Psoas muscle (tissue), 8 donors: ENCODE measurements at places on chromosomes 11 and 22.

DNA sequence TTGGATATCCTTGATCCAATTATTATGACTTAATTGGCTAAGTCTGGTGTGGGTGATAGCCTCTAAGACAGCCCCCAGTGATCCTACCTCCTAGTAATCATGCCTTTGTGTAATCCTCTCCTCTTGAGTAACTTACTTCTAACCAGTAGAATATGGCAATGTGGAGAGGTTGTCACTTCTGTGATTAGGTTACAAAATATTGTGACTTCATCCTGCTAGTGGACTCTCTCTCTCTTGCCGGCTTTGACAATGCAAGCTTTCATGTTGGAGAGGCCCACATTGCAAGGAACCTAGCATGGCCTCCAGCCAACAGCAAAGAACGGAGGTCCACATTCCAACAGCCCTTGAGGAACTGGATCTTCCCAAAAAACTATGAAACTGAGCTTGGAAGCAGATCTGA is 19.5 kb downstream of the YPEL4 start:
- no peak for DNase-seq

GRCh38 chr11:35390737-35391682 is 28.3 kb downstream of the SLC1A2 start:
- no peak for DNase-seq

- DNase-seq = no peak
These were observed 39.6 kb upstream of the GRIK4 start for GRCh38 chr11:120471994-120472393.

- no peak for DNase-seq
These were observed 4.2 kb downstream of the SGSM1 start for GRCh38 chr22:24810043-24810749.

- no peak for DNase-seq
These were observed 54.5 kb upstream of the PRODH start for GRCh38 chr22:18990355-18991137.

DNA sequence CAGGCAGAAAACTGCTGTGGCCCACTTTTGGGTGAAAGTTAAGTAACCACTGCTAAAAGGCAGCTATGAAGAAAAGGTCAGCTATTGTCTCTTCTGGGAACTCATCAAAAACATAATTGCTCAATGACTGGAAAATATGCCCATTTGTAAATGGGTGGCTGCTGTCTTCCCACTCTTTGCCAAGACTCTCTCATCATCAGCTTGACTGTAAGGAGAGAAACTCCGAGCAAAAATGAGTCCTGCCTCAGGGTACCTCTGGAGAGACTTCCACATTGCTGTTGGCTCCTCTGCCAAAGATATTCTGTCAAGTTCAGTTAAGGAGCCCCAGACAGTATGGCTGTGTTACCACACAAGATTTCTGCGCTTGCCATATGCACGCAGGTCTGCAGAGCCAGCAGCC is 138.7 kb downstream of the BBOX1 start:
- DNase-seq = no peak

- no peak for DNase-seq
These were observed 267.2 kb upstream of the MTNR1B start for GRCh38 chr11:92702037-92702804.

- DNase-seq = no peak
These were observed 157.1 kb downstream of the CADM1 start for GRCh38 chr11:115347106-115347505.

- DNase-seq = no peak
These were observed 21.8 kb downstream of the CACNA1I start for GRCh38 chr22:39592081-39593065.

- DNase-seq = no peak
These were observed 34.2 kb downstream of the LRRC10B start for GRCh38 chr11:61542705-61543104.

DNA sequence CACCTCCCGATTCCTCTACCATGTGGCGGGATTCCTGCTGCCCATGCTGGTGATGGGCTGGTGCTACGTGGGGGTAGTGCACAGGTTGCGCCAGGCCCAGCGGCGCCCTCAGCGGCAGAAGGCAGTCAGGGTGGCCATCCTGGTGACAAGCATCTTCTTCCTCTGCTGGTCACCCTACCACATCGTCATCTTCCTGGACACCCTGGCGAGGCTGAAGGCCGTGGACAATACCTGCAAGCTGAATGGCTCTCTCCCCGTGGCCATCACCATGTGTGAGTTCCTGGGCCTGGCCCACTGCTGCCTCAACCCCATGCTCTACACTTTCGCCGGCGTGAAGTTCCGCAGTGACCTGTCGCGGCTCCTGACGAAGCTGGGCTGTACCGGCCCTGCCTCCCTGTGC is 10.5 kb downstream of the CXCR5 start:
- peak; percentile 54 for DNase-seq

GRCh38 chr11:73192272-73192671 is 25.8 kb upstream of the P2RY2 start:
- DNase-seq = peak; percentile 25

DNA sequence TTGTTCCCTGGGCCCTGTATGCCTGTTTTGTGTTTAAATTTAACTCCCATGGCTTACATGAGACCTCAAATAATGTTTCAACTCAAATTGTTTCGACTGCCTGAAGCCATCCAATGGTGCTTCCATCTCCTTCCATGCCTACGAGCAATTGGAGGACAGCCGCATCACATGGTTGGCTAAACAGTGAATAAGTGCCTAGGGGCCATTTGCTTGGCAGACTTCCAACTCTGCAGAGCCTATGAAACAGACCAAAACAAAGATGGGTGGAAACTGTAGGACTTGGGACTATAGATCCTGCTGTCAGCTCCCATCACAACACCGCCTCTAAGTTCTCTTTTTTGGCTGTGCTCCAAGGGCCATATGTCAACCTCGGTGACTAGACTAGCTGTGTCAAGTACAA is 84.1 kb downstream of the PARVA start:
- no peak for DNase-seq

GRCh38 chr11:124830749-124831148 is 30.5 kb upstream of the MSANTD2 start:
- no peak for DNase-seq

DNA sequence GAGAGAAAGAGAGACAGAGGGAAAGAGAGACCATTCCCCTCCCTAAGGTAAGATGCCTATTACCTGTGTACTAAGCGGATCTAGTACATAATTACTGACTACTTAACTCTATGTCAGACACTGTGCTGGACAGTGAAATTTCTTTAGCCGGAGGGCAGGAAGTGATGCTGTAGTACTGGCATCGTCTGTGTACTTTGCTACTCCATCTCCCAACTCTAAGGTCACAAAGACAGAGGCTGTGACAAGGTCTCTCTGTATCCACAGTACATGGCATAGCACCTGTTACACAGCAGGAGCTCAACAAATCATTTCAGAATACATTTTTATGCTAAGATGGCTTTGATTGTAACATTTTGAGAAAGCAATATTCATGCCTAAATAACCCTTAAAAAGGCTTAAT is 9.0 kb downstream of the BLID start:
- DNase-seq = no peak

- no peak for DNase-seq
These were observed 552.8 kb upstream of the CADM1 start for GRCh38 chr11:116057000-116057399.

- no peak for DNase-seq
These were observed 191.9 kb downstream of the NELL1 start for GRCh38 chr11:20861322-20861721.

- no peak for DNase-seq
These were observed 13.3 kb downstream of the CSNK1E start for GRCh38 chr22:38303974-38304373.

DNA sequence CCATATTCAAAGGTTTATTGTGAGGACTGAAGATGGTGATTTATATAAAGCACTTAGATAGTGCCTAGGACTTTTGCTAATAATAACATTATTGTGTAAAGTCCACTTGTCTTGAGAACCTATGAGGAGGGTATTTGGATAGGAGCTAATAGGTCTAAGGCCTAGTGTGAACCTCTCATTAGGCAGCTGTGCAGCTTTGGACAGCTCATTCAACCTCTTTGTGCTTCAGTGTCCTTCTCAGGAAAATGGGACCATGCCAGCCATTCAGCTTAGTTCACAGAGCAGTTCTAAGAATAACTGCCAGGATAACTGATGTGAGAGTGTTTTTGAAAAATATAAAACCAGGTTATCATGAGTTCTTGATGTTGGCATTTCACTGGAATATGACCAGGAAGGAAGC is 56.2 kb downstream of the NAV2 start:
- DNase-seq = no peak

- DNase-seq = no peak
These were observed 128.2 kb downstream of the SNX19 start for GRCh38 chr11:130787973-130788570.

DNA sequence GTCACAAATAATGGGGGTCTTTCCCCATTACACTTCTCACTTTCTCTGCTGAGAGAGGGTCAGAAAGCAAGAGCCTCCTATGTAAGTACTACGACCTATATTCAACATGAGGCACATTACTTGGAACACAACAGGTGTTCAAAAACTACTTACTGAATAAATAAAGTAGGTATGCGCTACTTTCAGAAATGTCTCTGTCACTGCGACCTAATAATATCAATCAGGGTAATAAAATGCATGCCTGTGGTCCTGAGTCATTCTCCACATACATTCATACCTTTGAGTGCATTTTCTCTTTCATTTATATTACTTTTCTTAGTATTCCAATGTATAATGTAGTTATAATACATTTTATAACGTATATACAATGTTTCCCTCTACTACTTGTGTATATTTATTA is 838.9 kb downstream of the DLG2 start:
- DNase-seq = no peak

- DNase-seq = peak; percentile 16
These were observed 27.8 kb downstream of the ANO1 start for GRCh38 chr11:70105755-70106571.

GRCh38 chr11:94747146-94747545 is 21.0 kb upstream of the AMOTL1 start:
- DNase-seq = no peak

GRCh38 chr11:74735365-74735928 is 4.2 kb upstream of the CHRDL2 start:
- DNase-seq = no peak

DNA sequence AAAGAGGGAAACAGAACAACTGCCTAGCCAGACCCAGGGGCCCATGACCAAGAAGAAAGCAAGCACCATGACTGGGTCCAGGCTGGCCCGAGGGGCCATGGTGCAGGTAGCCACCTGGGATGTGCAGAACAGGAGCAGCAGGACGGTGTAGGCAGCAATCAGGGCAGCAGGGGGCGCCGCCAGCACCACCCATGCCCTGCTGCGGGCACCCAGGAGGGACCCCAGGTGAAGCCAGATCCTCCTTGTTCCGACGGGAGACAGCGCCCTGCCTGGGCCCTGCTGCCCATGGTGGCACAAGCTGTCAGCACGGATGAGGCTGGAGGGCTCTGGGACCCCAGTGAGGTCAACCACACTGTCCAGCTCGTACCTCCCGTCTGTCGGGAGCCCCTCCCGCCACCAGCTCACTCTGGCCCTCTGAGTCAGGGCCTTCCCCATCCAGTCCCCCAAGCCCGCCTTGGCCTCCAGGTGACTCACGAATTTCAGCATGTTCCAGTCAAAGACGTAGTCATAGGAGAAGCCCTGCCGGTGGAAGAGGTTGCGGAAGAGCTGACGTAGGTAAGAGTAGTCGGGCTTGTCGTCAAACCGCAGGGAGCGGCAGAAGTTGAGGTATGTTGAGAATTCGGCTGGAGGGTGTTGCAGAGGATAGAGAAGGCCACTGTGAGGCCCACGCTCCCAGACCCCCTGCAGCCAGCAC is 18.8 kb downstream of the CSNK1E start:
- no peak for DNase-seq

- no peak for DNase-seq
These were observed 33.3 kb upstream of the CCDC81 start for GRCh38 chr11:86341382-86341781.

DNA sequence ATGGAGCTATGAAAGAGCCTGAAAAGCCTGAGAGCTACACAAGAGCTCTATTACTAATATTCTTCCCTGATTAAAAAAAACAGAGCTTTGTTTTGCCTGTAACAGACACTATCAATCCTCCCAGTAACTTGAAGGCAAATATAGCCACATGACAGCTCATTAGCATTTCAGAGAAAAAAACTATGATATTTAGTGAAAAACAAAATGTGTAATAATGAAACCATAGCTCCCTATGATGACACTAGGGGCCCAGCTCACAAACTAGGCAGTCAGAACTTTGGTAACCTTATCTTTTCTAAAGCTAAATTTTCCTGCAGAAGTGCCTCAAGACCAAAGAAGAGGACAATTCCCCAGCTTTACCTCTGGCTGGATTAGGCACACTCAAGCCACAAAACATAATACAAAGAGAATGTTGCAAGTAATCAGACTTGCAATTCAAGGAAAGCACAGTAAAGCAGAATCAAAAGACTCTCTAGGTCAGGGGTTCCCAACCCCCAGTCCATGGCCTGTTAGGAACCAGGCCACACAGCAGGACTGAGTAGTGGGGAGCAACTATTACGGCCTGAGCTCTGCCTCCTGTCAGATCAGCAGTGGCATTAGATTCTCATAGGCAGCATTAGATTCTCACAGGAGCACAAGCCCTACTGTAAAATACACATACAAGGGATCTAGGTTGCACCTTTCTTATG is 53.3 kb downstream of the MRTFA start:
- no peak for DNase-seq

DNA sequence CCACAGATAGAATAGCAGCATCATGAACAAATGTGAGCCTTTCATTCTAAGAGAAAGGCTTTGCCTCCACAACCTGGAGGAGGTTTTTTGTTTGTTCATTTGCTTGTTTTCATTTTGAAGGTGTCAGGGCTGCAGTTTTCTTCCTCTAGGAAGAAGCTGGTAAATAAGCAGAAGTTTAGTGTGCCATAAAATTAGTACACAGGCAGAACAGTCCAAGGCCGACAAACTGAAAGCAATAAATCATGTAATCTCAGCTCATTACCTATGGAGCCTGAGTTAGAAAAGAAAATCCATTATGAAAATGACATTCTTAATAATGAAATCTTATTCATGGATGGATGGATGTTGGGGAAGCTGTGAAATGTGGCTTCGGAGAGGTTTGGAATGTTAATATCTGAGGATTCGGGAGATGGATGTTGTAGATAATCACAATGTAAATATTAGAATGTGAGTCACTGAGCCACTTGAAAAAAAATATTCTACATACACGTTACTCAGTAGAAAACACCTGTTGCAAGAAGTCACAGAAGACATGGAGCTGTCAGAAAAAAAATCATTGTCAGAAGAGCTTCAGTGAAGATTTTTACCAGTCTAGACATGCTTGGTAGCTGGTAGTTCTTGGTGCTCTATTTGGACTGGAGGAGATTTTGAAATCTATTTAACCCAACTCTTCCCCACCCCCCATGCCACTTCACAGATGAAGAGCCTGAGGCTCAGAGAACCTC is 15.0 kb upstream of the ZDHHC13 start:
- DNase-seq = no peak

DNA sequence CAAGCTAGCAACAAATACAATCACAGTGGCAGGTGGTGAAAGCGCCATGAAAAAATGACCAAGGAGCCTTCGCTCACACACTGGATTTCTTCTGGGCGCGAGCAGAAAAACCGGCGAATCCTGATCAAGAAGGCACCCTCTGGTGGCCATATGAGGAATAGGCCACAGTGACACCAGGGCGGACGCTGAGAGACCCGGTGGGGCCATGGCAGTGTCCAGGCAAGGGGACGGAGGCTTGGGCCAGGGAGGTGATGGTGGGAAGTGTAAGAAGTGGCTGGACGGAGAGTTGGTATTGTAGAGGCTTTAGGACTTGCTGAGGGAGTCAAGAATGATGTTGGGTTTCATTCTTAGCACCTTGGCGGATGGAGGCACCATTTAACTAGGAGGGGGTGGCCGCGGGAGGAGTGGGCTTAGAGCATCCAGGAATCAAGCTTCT is 16.9 kb upstream of the RAC2 start:
- DNase-seq = peak; percentile 59

GRCh38 chr11:117199916-117200812 is 994 bp downstream of the TAGLN start:
- DNase-seq = no peak

GRCh38 chr11:62543680-62544444 is 2.7 kb downstream of the AHNAK start:
- DNase-seq = no peak
